ENCODE measurements at places on chromosomes 13 and 19.

DNA sequence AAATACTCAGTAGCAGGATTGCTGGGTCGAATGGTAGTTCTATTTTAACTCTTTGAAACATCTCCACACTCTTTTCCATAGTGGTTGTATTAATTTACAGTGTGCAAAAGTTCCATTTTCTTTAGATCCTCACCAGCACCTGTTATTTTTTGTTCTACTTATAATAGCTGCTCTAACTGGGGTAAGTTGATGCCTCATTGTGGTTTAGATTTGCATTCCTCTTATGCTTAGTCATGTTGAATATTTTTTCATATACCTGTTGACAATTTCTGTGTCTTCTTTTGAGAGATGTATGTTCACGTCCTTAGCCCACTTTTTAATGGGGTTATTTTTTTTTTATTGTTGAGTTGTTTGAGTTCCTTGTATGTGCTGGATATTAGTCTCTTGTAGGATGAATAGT lies 144.6 kb downstream of the NBEA start:
- no peak for DNase-seq

DNA sequence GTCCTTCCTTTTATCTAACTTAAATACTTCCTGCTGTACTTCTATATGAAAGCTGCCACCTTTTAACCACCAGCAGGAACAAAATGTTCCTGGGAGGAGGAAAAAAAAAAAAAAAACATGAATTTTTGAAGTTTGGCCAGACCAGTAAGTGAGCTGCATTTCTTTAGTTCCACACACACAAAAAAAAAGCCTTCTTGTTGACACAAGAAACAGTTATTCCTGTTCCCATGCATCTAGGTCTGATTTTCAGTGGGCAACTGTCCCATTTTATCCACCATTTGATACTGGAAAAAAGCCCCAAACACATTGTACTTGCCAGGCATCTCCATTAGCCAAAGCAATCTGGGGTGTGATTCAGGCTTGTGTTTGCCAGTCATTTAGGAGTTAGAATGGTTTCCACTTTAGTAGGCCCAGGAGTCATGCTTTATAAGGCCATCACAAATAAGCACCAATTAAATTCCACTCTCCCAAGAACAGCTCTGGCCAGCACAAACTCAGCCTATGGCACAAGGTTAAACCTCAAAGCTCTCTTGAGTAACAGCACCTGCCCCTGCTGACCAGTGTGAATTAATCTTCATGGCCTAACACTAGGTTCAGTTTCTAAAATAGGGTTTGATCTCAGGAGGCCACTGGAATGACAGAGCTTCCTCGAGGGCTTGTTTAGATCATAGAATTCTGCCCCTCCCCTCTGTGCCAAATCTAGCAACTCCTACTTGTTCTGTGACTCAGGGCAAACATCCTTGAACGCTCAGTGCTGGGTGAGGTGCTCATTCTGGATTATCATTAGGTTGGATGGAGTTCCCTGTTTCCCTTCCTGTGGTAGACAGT lies 67.1 kb downstream of the NUFIP1 start:
- peak; percentile 93 for DNase-seq

DNA sequence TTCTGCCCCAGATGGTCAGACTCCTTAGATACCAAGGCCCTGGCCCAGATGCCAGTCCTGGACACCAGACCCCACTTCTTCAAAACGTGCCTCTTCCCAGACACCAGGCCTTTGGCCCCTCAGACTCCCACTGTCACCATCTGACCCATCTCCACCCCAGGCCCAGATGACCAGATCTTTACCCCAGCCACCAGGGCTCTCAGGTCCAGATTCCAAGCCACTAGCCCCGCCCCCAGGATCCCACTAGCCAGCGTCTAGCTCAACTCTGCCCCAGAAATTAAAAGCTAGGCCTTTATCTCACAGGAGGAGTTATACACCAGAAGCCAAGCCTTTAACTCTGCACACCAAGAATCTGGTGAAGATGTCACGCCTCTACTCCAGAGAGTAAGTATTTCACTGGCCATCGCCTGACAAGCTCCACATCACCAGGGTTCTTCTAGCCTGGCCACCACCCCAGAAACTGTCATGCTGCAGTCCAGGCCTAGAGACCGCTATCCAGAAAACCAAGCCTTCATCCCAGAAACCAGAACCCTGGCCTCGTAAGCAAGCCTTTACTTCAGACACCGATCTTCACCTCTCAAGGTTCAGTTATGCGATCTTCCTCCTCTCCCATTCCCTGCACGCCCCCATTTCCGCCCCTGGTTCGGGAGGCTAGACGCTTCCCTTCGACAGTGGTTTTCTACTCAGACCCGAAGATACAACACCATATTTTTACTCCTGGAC lies 595 bp downstream of the XAB2 start:
- no peak for DNase-seq

- DNase-seq: no peak
Measured at GRCh38 chr13:107458269-107458668, 757.1 kb downstream of the LIG4 start.

GRCh38 chr13:47794963-47795362 lies 206.1 kb downstream of the SUCLA2 start:
- no peak for DNase-seq

Measured in RPMI7951 (cell line).